ENCODE measurements at places on chromosomes 7 and 10.

GRCh38 chr7:29588212-29588611 lies 24.6 kb downstream of the PRR15 start:
- H3K4me3 ChIP-seq: no peak overlapping the region
- H3K4me1 ChIP-seq: peaks cover 7% of the 10 kb centered on the region
- DNase-seq: no peak
- no peak overlapping the region for H3K27ac ChIP-seq
- H3K36me3 ChIP-seq: no peaks in the 10 kb centered on the region
- no peaks in the 10 kb centered on the region for H3K27me3 ChIP-seq

GRCh38 chr10:31345886-31346285 lies 26.9 kb downstream of the ZEB1 start:
- H3K4me1 ChIP-seq: peaks cover 44% of the 10 kb centered on the region
- DNase-seq: no peak
- H3K27ac ChIP-seq: peak overlapping the region; percentile 25
- no peak overlapping the region for H3K4me3 ChIP-seq
- no peaks in the 10 kb centered on the region for H3K27me3 ChIP-seq
- H3K36me3 ChIP-seq: peaks cover 4% of the 10 kb centered on the region

GRCh38 chr10:54815583-54815982 lies 14.6 kb upstream of the PCDH15 start:
- H3K4me3 ChIP-seq: no peak overlapping the region
- DNase-seq: no peak
- H3K27me3 ChIP-seq: no peaks in the 10 kb centered on the region

DNA sequence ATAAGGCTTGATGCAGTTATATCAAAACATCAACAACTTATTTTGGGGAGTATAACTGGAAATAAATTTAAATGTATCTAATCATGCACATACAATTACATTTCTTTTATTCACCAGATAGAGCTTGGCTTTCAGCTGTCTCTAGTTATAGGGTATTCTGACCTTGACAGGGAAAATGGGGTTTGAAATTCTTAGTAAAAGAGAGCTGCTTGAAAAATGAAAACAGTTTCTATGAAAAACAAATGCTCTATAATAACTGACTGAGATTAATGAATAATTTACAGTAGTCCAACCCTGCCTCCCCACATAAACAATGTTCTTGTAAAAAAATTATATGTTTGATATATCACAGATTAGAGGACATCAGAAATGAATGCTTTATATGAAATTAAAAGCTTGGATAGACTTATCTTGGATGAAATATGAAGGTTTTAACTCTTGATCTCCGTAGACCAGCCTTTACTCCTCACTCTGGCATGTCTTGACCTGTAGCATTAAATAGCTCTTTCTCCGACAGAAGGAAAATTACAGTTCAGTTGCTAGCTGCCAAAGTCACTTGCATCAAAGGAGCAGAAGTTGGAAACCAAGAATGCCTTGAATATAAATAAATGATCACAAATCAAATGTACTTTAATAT lies 32.1 kb downstream of the VWC2 start:
- H3K4me3 ChIP-seq: no peak overlapping the region
- peaks cover 2% of the 10 kb centered on the region for H3K27me3 ChIP-seq
- DNase-seq: no peak
- H3K36me3 ChIP-seq: no peaks in the 10 kb centered on the region
- H3K4me1 ChIP-seq: no peaks in the 10 kb centered on the region
- H3K27ac ChIP-seq: no peak overlapping the region

DNA sequence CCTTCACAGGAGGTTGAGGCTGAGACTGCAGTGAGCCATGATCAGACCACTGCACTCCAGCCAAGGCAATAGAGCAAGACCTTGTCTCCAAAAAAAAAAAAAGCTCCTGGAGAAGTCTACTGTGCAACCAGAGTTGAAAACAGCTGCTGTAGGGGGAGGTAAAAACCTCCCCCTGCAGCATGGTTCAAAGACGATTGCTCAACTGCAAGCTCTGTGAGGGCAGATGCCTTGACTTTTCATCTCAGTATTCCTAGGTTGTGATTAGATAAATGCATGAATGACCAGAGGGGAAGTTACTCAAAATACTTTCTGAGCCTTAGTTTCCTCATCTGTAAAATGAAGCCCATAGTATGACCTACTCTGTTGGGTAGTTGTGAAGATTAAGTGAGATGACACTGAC lies 25.0 kb upstream of the PPA1 start:
- H3K4me3 ChIP-seq: no peak overlapping the region
- H3K36me3 ChIP-seq: peaks cover 2% of the 10 kb centered on the region
- H3K27me3 ChIP-seq: peaks cover 42% of the 10 kb centered on the region
- no peak overlapping the region for H3K27ac ChIP-seq
- no peak for DNase-seq
- no peaks in the 10 kb centered on the region for H3K4me1 ChIP-seq

GRCh38 chr7:1598286-1598685 lies 28.5 kb upstream of the PSMG3 start:
- no peak overlapping the region for H3K4me3 ChIP-seq
- peaks cover 4% of the 10 kb centered on the region for H3K27me3 ChIP-seq
- no peak overlapping the region for H3K27ac ChIP-seq
- H3K4me1 ChIP-seq: no peaks in the 10 kb centered on the region

DNA sequence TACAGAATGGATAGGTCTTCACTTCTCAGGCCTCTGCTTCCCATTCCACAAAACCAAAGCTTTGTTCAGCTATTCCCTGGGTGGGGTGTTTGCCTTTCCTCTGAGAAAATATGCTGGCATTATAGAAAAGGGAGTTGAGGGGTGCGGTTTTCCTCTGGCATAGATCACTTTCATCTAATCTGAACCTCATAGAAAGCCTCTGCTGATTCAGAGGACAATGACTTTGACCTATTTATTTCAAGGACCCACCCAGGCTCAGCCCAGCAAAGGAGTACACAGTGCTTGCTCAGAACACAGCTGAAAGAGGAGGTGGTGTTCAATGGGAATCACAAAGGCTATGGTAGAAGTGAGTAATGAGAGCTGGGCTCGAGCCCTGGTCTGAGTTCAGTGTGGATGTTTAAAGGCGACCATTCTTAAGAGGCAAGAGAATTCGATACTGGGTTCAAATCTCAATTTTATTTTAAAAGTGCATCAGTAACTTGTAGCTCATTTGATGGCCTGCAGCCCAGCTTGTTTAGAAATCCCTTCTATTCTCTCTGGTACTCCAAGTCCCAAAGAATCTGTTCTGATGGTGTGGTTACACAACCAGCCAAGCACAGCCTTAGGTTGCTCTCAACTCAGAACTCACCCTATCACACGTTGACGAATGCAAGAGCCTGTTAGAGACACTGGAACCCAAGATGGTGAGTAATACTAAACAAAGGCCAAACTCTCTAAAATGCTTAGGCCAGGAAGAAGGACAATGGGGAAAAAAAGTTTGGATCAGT lies 1012.8 kb downstream of the LRMDA start:
- H3K4me1 ChIP-seq: no peaks in the 10 kb centered on the region
- H3K36me3 ChIP-seq: no peaks in the 10 kb centered on the region
- H3K4me3 ChIP-seq: no peak overlapping the region
- no peak for DNase-seq

DNA sequence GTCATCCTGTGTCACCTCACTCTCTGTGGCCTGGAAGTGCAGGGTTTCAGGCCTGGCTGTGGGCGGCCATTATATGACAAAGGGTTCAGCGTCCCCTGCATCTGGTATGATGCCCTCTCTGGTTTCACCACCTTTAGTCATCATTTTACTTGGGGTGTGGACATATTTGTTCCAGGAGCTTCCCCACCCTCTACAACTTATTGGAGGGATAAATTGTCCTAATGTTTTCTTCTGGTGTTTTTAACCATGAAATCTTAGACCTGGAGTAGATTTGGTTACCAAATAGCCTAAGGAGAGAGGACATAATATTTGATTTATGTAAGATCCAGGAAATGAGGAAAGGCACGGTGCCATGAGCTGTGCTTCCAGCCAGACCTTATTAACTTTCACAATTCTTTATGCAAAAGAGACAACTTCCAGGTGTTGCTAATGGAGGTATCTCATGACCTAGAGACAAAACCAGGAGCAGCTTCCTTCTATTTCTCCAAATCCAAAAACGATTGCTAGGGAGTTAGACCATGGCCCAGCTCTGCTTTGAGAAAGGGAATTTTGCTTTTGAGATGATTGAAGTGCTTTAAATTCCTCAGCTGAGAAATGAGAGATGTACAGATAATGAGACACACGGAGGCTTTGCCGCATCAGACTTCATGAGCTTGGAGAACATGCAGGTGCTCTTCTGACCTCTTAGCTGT lies 20.9 kb downstream of the WBP1L start:
- no peaks in the 10 kb centered on the region for H3K27me3 ChIP-seq
- H3K27ac ChIP-seq: no peak overlapping the region
- H3K4me1 ChIP-seq: peaks cover 28% of the 10 kb centered on the region
- no peak for DNase-seq

GRCh38 chr10:123624086-123624485 lies 42.1 kb upstream of the GPR26 start:
- H3K4me3 ChIP-seq: no peak overlapping the region
- DNase-seq: no peak
- H3K27me3 ChIP-seq: peaks cover 2% of the 10 kb centered on the region
- H3K27ac ChIP-seq: no peak overlapping the region

DNA sequence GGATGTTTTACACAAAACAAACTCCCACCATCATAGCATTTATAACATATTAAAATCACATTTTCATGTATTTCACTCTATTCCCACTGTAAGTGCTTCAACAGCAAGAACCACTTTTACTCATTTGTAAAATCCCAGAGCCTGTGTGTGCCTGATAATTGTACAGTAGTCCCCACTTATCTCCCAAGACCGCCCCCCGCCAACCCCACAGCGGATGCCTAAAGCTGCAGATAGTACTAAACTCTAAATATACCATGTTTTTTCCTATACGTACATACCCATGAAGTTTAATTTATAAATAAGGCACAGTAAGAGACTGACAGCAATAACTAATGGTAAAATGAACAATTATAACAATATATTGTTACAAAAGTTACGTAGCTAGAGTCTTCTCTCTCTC lies 33.5 kb downstream of the EZH2 start:
- no peak overlapping the region for H3K27ac ChIP-seq
- peaks cover 65% of the 10 kb centered on the region for H3K4me1 ChIP-seq
- no peaks in the 10 kb centered on the region for H3K27me3 ChIP-seq
- no peak overlapping the region for H3K4me3 ChIP-seq
- H3K36me3 ChIP-seq: peaks cover 7% of the 10 kb centered on the region
